GOT3 (cell line): ENCODE measurements at places on chromosomes 2 and 18.

- no peak for DNase-seq
Measured at GRCh38 chr2:26074676-26075075, 40.8 kb downstream of the RAB10 start.

- DNase-seq = no peak
Measured at GRCh38 chr2:67579806-67580205, 182.7 kb downstream of the ETAA1 start.

GRCh38 chr18:34738175-34738894 is 28.2 kb downstream of the DTNA start:
- no peak for DNase-seq

- no peak for DNase-seq
Measured at GRCh38 chr2:68341583-68341982, 21.8 kb upstream of the CNRIP1 start.

DNA sequence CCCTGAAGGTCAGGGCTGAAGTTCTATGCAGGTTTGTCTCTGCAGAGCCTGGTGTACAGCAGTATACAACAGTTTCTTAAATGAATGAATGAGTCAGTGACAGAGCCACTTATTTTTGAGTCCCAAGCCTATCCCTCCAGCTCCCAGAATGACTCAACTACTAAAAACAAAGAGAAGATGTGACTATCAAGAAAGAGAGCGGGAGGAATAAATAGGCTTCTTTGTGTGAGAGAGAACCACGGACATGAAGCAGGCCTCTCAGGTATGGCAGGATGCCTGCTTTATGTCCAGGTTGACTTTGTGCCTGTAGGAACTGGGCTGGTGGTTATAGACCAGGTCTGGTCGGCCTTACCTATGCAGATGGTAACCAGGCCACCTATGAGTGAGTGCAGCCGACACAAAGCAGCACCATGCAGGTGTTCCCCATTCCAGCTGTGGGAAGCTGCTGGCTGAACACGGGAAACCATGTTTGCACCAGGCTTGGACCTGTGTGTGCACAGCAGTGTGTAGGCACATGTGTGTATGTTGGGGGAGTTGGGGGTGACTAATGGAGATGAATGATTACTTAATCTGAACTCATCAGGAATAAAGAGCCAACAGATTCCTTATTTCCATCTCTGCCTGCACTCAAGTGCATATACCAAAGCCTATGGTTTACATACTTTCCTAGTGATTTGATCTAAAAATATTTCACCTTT is 171.0 kb downstream of the OSR1 start:
- no peak for DNase-seq

GRCh38 chr2:40168032-40168431 is 283.9 kb downstream of the SLC8A1 start:
- DNase-seq = no peak

- no peak for DNase-seq
Measured at GRCh38 chr2:40027968-40028367, 248.9 kb upstream of the THUMPD2 start.

DNA sequence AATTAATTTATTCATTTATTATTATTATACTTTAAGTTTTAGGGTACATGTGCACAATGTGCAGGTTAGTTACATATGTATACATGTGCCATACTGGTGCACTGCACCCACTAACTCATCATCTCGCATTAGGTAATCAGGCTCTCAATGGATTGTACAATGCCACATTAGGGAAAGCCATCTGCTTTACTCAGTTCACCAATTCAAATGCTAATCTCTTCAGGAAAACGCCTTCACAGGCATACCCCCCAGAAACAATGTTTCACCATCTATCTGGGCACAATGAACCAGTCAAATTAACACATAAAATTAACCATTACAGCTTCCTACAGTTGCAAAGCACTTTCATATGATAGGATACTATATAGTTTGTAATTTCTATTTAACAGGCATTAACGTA is 84.8 kb upstream of the DNAJC10 start:
- DNase-seq = no peak

DNA sequence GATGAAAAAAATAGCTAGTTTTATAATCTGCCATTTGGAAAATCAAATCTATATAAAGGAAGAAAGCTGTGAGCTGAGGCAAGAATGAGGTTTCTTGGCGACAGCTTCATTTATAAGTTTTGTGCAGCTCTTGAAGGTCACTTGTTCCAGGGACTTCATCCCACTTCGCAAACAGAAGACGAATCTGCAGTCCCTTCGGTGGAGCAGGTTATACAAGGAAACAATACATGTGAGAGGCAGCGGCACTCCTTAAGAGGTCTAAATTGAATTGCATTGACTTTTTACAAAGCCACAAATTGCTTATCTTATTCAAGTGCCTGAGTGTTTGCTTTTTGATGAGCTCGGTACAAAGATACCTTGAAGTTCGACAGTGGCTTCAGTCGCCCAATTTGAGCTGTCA is 72.2 kb downstream of the C1QL2 start:
- DNase-seq = no peak

DNA sequence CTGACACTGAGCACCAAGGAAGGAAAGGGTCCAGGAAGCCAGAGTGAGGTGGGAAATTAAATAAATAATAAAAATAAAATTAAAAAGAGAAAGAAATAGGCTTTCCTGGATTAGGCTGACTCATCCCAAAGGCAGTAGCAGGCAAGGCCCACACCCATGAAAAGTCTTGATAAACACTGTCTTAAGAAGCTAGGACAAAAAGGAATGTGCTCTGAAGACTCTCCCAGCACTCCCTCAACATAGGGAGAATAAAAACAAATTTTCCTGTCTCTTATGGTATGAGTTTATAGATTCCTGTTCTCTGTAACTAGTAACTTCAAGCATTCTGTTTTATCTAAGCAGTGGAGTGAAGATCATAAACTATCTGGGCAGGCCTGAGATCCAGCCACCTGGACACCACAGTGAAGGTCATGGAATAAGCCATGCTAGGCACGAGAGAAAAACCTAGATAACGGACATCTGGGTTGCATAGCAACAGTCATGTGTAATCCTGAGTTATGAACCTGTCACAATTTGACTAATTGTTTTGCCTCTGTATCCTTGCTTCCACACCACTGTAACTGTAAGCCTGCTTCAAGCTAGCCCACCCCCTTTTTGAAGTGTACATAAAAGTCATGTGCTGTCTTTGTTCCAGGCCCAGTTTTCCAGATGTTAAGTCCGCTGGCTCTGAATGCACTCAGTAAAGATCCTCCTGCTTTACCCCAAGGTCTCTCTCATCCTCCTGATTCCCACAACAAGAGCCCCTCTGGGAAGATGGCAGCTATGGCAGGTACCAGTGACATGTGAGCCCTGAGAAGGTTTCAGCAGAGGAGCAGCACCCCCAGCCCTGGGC is 107.8 kb downstream of the NDUFA10 start:
- no peak for DNase-seq

- DNase-seq = no peak
Measured at GRCh38 chr2:184523732-184524131, 74.6 kb upstream of the ZNF804A start.

GRCh38 chr2:5546181-5546580 is 146.0 kb upstream of the SOX11 start:
- no peak for DNase-seq

GRCh38 chr2:236583621-236584203 is 14.1 kb downstream of the ACKR3 start:
- no peak for DNase-seq

- no peak for DNase-seq
Measured at GRCh38 chr2:20390524-20391123, 40.0 kb upstream of the PUM2 start.

GRCh38 chr2:157830696-157831570 is 45.2 kb downstream of the ACVR1 start:
- DNase-seq = no peak
